Activated naive CD4-positive, alpha-beta T cell treated with anti-CD3 and anti-CD28 coated beads for 36 hours (primary cell): ENCODE measurements at places on chromosomes 7 and 10. TPM values are rescaled to one million over a fixed set of nuclear protein-coding genes. Genes with fewer than 3 reads are reported as not detected.

- peaks cover 2% of the 10 kb centered on the region for H3K4me1 ChIP-seq
- no peaks in the 10 kb centered on the region for H3K27me3 ChIP-seq
- no peaks in the 10 kb centered on the region for H3K36me3 ChIP-seq
- no peak overlapping the region for H3K27ac ChIP-seq
- H3K4me3 ChIP-seq, result no peak overlapping the region
Measured at GRCh38 chr10:103254113-103254512, 8.4 kb downstream of the RPEL1 start.

- H3K4me1 ChIP-seq, result no peaks in the 10 kb centered on the region
- H3K4me3 ChIP-seq, result no peak overlapping the region
- no peak for DNase-seq
- no peaks in the 10 kb centered on the region for H3K36me3 ChIP-seq
- H3K27ac ChIP-seq, result no peak overlapping the region
- H3K27me3 ChIP-seq, result no peaks in the 10 kb centered on the region
Measured at GRCh38 chr10:30829901-30830300, 200.3 kb upstream of the LYZL2 start.

GRCh38 chr7:98448766-98449165 is 47.9 kb upstream of the BAIAP2L1 start:
- H3K27me3 ChIP-seq, result no peaks in the 10 kb centered on the region
- no peak overlapping the region for H3K27ac ChIP-seq
- no peaks in the 10 kb centered on the region for H3K4me1 ChIP-seq
- no peak overlapping the region for H3K4me3 ChIP-seq
- no peak for DNase-seq

- no peaks in the 10 kb centered on the region for H3K36me3 ChIP-seq
- no peak overlapping the region for H3K4me3 ChIP-seq
Measured at GRCh38 chr10:59607970-59608369, 101.7 kb downstream of the SLC16A9 start.

DNA sequence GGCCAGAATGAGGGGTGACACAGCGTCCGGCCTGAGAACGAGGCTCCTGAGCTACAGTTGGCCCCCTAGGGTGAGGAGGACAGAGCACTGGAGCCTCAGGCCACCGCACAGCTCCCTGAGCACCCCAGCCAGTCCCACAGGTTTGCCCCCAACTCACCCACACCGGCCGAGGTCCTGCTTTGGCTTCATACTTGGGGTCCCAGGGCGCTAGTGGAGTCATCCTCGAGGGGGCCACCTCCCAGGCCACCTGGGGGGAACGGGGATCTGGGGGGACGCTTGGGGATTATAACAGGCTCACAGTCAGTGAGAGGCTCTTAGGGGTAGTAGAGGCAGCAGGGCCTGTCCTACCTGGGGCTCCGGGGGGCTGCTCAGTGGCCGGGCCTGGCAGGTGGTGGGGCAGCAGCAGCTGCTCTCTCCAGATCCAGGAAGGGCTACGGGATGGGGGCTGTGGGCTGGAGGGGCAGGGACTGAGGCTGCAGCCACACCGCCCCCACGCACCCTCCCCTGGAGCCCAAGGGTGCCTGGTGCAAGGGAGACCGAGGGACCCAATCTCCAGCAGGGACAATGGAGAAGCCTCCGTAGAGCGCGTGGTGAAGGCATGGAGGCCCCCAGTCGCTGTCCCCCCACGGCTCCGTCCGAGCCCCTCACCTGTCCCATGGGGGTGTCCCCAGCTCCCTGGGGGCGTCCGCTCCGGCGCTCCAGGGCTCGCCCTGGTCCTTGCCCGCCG is 588 bp downstream of the SAP25 start:
- peaks cover 22% of the 10 kb centered on the region for H3K4me1 ChIP-seq
- no peaks in the 10 kb centered on the region for H3K27me3 ChIP-seq
- no peak for DNase-seq
- no peak overlapping the region for H3K4me3 ChIP-seq

LRIT1 gene
- total RNA-seq, result not detected

SRRM3 gene
- not detected for total RNA-seq

GRCh38 chr10:102476466-102477141 is 25.3 kb upstream of the C10orf95 start:
- peak overlapping the region; percentile 31 for H3K27ac ChIP-seq
- H3K4me3 ChIP-seq, result no peak overlapping the region
- peaks cover 43% of the 10 kb centered on the region for H3K4me1 ChIP-seq
- H3K27me3 ChIP-seq, result no peaks in the 10 kb centered on the region
- peaks cover 12% of the 10 kb centered on the region for H3K36me3 ChIP-seq

DNA sequence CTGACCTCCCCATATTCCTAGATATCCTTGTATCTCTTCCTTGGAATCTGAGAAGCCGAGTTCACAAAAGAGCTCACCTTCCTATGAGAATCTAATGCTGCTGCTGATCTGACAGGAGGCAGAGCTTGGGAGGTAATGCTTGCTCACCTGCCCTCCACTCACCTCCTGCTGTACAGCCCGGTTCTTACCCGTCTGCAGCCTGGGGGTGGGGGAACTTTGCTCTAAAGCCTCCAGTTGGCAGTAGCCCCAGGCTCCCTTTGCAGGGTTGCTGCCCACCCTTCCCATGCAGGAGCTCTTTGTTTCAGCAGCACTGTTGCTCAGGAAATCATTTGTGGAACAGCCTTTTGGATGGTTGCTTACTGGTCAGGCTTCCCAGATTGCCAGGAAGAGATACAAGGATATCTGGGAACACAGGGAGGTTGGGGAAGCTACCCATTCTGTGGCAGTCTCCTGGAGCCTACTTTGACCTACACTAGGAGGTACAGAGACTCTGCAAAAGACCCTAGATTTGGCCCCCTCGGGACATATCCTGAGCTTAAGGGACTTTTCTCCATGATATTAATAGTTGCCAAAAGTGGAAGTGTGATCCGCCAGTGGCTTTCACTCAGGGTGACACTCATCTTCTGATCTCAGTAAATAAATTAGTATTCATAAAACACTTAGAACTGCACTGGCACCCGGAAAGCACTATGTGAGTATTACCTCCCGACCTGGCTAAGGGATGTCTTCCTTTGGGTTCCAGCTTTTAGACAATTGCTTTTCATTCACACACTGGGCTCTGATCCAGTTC is 363.7 kb upstream of the PODXL start:
- peaks cover 4% of the 10 kb centered on the region for H3K27me3 ChIP-seq
- no peak for DNase-seq
- no peak overlapping the region for H3K27ac ChIP-seq
- no peak overlapping the region for H3K4me3 ChIP-seq

ZPBP gene
- not detected for total RNA-seq

MUC3A gene
- total RNA-seq, result not detected

GRCh38 chr7:81924494-81924893 is 154.6 kb upstream of the HGF start:
- no peak for DNase-seq
- H3K4me1 ChIP-seq, result no peaks in the 10 kb centered on the region
- no peaks in the 10 kb centered on the region for H3K27me3 ChIP-seq
- no peak overlapping the region for H3K4me3 ChIP-seq

- H3K36me3 ChIP-seq, result no peaks in the 10 kb centered on the region
- no peak overlapping the region for H3K4me3 ChIP-seq
- DNase-seq, result no peak
- no peaks in the 10 kb centered on the region for H3K27me3 ChIP-seq
Measured at GRCh38 chr7:107069457-107069856, 25.0 kb downstream of the PRKAR2B start.

GRCh38 chr10:2124135-2124534 is 386.8 kb upstream of the ADARB2 start:
- H3K27me3 ChIP-seq, result peaks cover 3% of the 10 kb centered on the region
- no peak overlapping the region for H3K27ac ChIP-seq
- H3K4me3 ChIP-seq, result no peak overlapping the region
- H3K36me3 ChIP-seq, result no peaks in the 10 kb centered on the region
- no peak for DNase-seq

GRCh38 chr10:77715088-77715487 is 77.5 kb upstream of the KCNMA1 start:
- DNase-seq, result peak; percentile 43
- H3K27ac ChIP-seq, result no peak overlapping the region
- no peak overlapping the region for H3K4me3 ChIP-seq
- peaks cover 6% of the 10 kb centered on the region for H3K4me1 ChIP-seq
- H3K27me3 ChIP-seq, result peaks cover 22% of the 10 kb centered on the region
- no peaks in the 10 kb centered on the region for H3K36me3 ChIP-seq

- DNase-seq, result no peak
- H3K27ac ChIP-seq, result no peak overlapping the region
- H3K27me3 ChIP-seq, result no peaks in the 10 kb centered on the region
- H3K4me3 ChIP-seq, result no peak overlapping the region
- no peaks in the 10 kb centered on the region for H3K36me3 ChIP-seq
Measured at GRCh38 chr7:83150310-83150709, 12.4 kb downstream of the PCLO start.

MYL7 gene
- not detected for total RNA-seq

- no peak overlapping the region for H3K27ac ChIP-seq
- peaks cover 19% of the 10 kb centered on the region for H3K36me3 ChIP-seq
- H3K4me3 ChIP-seq, result no peak overlapping the region
Measured at GRCh38 chr10:28211759-28212158, 91.1 kb downstream of the MPP7 start.

DNA sequence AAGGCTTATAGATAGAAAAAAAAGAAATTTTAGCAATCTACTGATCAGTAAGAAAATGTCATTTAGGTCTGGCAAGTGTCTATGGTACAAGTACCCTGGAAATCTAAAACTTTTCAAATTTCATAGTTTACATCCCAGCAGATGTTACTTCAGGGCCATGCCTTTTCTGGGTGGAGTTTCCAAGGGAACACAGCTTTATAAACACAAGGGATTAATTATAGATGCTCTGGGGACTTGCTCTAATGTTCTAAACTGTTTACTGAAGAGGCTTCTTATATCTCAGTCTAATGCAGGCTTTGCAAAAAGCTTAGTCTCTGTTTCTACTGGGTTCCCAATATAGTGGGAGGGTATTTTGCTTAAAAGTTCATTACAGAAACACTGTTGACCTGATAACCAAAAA is 3.1 kb downstream of the CD36 start:
- no peak overlapping the region for H3K27ac ChIP-seq
- H3K36me3 ChIP-seq, result no peaks in the 10 kb centered on the region
- H3K4me3 ChIP-seq, result no peak overlapping the region
- H3K4me1 ChIP-seq, result no peaks in the 10 kb centered on the region
- peaks cover 2% of the 10 kb centered on the region for H3K27me3 ChIP-seq
- no peak for DNase-seq

GRCh38 chr10:11225935-11226334 is 208.3 kb downstream of the CELF2 start:
- H3K4me3 ChIP-seq, result peak overlapping the region; percentile 56
- peak overlapping the region; percentile 87 for H3K27ac ChIP-seq
- no peaks in the 10 kb centered on the region for H3K27me3 ChIP-seq
- H3K4me1 ChIP-seq, result peaks cover 89% of the 10 kb centered on the region
- DNase-seq, result peak; percentile 88

CLCN1 gene
- not detected for total RNA-seq

DNA sequence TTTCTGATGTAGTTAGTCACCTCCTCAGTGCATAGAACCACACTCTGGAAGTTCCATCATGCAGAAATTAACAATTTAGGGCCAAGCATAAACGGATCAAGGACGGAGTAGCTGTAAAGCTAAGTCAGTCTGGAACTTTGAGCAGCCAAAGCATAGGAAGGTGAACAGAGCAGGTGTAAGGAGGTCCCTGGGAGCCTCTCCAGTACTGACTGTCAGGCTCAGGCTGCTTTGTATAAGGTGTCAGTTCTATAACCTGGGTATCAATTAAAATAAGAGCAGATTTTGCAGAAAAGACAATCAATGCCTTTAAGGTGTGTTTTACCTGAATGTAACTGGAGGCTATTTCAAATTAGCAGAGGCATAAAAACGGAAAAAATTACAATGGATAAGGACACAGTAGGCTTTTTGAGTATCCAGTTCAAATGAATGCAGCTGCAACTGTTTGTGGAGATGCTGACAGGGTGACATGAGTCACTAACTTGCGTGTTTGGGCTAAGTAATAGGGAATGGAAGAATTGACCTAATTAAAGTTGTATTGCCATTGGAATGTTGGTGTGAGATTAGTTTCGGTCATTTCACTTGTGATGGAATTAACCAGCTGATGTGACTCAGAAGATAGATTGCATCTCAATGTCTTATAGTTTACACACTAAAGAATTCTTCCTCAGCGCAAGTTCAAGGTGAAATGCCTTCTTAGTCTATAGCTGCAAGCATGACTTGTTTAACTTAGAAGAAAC is 417.9 kb upstream of the CNTNAP2 start:
- no peaks in the 10 kb centered on the region for H3K27me3 ChIP-seq
- no peaks in the 10 kb centered on the region for H3K4me1 ChIP-seq
- H3K4me3 ChIP-seq, result no peak overlapping the region

GRCh38 chr10:71553432-71553831 is 156.7 kb downstream of the CDH23 start:
- H3K4me3 ChIP-seq, result no peak overlapping the region
- no peak for DNase-seq
- H3K27ac ChIP-seq, result no peak overlapping the region
- no peaks in the 10 kb centered on the region for H3K4me1 ChIP-seq

DNA sequence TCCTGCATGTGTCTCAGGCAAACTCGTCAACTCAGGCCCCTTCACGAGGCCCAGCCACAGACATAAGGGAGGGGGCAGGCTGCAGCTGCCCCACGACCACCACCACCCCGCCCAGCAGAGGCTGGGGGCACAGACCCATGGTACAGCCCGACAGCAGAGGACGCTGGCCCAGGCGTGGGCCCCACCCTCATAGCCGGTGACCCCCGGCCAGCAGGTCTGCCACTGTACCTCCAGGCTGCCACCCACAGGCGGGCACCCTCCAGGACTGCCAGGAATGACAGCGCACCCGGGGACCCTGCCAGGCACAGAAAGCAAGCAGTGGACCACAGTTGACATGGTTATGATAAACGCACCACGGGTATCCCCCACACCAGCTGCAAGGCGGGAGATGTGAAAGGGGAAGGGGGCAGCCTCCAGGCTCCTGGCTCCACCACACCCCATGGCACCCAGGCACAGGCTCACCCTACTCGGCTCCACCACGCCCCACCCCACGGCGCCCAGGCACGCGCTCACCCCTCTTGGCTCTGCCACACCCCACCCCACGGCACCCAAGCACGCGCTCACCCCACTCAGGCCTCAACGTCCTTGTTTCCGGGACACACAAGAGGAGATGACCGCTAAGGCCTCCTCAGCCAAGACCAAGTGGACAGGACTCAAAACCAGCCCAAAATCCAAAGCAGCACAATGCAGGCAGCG is 135.9 kb downstream of the MAD1L1 start:
- H3K27me3 ChIP-seq, result no peaks in the 10 kb centered on the region
- DNase-seq, result no peak
- no peak overlapping the region for H3K4me3 ChIP-seq
- H3K4me1 ChIP-seq, result peaks cover 41% of the 10 kb centered on the region
- H3K27ac ChIP-seq, result no peak overlapping the region
- no peaks in the 10 kb centered on the region for H3K36me3 ChIP-seq

HECW1 gene
- total RNA-seq, result not detected

PLXDC2 gene
- not detected for total RNA-seq

- no peak overlapping the region for H3K27ac ChIP-seq
- no peak for DNase-seq
- H3K27me3 ChIP-seq, result peaks cover 56% of the 10 kb centered on the region
- no peak overlapping the region for H3K4me3 ChIP-seq
Measured at GRCh38 chr10:112955582-112956421, 5.8 kb downstream of the TCF7L2 start.

GRCh38 chr7:25643770-25644394 is 415.6 kb upstream of the NPVF start:
- H3K36me3 ChIP-seq, result no peaks in the 10 kb centered on the region
- no peak overlapping the region for H3K27ac ChIP-seq
- DNase-seq, result no peak
- no peaks in the 10 kb centered on the region for H3K4me1 ChIP-seq
- no peak overlapping the region for H3K4me3 ChIP-seq

BAIAP2L1 gene
- 6.1 TPM for total RNA-seq

GRCh38 chr10:131113165-131113564 is 198.4 kb downstream of the TCERG1L start:
- H3K36me3 ChIP-seq, result no peaks in the 10 kb centered on the region
- H3K4me1 ChIP-seq, result peaks cover 1% of the 10 kb centered on the region
- DNase-seq, result no peak
- no peaks in the 10 kb centered on the region for H3K27me3 ChIP-seq
- H3K4me3 ChIP-seq, result no peak overlapping the region

IGF2BP3 gene
- total RNA-seq, result 0.29 TPM
